ENCODE measurements at places on chromosomes 11 and 22. TPM values are rescaled to one million over a fixed set of nuclear protein-coding genes. Genes with fewer than 3 reads are reported as not detected.

- no peak for DNase-seq
Observed at GRCh38 chr11:1000357-1001278, 35.9 kb downstream of the MUC6 start.

DNA sequence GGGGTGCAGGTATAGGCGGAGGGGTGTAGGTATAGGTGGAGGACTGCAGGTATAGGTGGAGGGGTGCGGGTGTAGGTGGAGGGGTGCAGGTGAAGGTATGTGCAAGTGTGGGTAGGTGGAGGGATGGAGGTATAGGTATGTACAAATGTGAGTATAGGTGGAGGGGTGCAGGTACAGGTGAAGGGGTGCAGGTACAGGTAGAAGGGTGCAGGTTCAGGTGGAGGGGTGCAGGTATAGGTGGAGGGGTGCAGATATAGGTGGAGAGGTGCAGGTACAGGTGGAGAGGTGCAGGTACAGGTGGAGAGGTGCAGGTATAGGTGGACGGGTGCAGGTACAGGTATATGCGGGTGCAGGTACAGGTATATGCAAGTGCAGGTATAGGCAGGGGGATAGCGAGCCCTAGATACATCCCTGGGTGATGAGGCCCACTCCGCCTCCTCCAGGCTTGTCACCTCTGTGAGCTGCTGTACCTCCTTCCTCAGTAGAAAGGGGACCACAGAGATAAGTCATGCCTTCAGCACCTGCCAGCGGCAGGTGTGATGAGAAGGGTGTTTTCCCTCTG lies 17.2 kb downstream of the LINC01488 start:
- DNase-seq, result no peak

DTX4 gene
- 2.5 TPM for total RNA-seq

NFAM1 gene
- total RNA-seq, result not detected

DNA sequence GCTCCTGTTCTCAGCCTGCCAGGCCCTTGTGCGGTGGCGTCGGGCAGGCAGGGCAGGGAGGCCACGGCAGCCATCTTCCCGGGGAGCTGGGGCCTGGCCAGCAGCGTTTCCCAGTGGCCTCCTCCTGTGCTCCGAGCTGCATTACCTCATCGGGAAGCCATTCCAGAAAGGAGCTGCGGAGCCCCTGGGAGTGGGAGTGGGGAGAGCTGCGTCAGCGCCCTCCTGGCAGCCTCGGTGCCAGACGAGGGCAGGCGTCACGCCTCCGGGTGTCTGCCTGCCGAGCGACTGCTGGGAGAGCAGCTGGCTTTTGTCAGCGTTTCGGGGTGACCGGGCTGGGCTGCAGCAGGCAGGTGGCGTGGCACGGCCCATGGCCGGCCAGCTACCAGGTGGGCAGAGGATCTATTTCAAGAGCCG lies 30.9 kb upstream of the WNT7B start:
- DNase-seq, result peak; percentile 87

LGALS12 gene
- not detected for total RNA-seq

KCNJ11 gene
- total RNA-seq, result not detected

RFPL3 gene
- not detected for total RNA-seq

GRCh38 chr22:26770624-26771023 lies 113.2 kb downstream of the MIAT start:
- DNase-seq, result peak; percentile 37

GRCh38 chr22:26898946-26899605 lies 241.7 kb downstream of the MIAT start:
- DNase-seq, result no peak

AQP11 gene
- total RNA-seq, result 1.4 TPM

SPTBN2 gene
- total RNA-seq, result 0.18 TPM

DNA sequence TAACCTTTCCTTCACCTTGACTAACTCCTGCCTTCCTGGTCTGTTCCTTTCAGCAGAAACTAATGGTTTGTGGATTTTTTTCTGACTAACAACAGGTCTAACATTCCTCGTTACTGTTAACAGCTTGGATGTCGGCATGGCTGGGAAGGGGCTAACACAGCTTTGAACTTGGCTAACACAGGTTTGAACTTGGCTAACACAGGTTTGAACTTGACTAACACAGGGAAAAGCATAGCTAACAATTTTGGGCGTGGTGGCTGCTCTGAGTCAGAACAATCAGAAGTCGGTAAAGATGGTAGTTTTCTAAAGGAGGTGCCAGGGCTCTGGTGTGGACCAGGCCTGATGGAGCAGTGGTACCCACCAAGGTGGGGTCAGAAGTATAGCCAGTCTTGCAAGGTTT lies 16.1 kb downstream of the MIAT start:
- DNase-seq, result no peak

CHRM1 gene
- total RNA-seq, result not detected

GRCh38 chr11:99920956-99921355 lies 766.1 kb upstream of the ARHGAP42 start:
- no peak for DNase-seq

DNA sequence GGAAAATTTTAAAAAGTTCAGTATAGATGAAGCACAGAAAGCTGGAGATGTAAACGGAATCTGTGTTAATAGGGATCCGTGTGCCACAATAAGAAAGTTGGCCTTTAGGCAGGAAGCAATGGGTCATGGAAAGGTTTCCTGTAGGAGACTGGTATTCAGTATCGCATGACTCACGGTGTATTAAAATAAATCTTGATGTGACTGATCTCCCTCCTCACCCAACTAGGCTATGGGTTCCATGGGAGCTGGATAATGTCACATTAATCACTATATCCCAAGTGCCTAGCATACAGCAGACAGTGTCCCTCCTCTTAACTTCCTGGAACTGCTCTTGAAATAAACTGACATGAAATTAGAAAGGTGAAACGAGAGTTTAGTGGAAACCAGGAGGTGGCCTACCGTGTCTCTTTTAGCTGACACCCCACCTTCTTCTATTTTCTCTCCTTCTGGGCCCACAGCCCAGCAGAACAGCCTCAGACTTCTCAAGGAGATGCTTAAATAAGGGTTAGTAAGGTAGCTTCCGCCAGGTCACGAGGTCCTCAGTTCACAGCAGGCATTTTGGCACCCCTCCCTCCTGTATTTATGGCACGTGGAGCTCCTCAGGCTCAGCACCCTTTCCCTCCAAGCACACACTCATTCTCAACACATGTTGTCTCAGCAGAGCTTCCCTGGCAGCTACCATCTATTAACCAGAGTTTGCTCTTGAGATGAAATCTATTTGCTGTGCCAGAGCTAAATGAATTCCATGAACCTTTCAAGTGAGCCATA lies 118.8 kb downstream of the NXPE2 start:
- no peak for DNase-seq

- no peak for DNase-seq
Observed at GRCh38 chr11:117786135-117786870, 10.7 kb downstream of the DSCAML1 start.

GRCh38 chr22:50072167-50072555 lies 13.1 kb downstream of the MLC1 start:
- no peak for DNase-seq

GRCh38 chr11:27414644-27415043 lies 51.6 kb upstream of the CCDC34 start:
- no peak for DNase-seq

- DNase-seq, result no peak
Observed at GRCh38 chr11:131391176-131391575, 20.8 kb downstream of the NTM start.

AGBL2 gene
- total RNA-seq, result 0.56 TPM

DNA sequence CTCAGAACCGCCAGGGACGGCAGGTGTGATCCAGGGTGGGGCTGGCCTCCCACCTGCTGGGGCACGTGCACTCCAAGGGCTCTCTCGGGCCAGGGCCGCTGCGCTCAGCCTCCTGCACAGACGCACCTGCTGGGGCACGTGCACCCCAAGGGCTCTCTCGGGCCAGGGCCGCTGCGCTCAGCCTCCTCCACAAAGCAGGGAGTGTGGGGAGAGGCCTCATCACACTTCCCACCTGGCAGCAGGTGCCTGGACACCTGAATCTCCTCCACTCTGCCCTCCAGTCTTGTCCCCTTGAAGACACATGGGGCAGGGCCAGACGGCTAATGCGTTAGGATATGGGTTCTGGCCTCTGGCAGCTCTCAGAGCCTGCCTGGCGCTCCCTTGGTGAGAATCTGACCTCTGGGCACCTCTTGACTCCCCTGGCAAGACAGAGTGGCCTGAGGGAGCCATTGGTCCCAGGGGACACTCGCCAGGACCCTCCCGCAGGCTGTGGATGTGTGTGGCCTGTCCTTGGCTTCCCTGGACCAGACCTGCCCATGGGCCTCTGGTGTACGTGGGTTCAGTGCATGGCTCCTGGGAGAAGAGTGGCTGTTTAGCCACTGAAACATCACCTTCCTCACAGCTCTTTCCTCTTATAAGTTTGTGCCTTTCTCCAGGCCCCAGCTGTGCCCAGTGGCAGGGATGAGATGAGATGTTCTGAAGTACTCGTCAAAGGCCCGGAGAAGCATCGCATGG lies 73.5 kb downstream of the BRD1 start:
- DNase-seq, result no peak

DNA sequence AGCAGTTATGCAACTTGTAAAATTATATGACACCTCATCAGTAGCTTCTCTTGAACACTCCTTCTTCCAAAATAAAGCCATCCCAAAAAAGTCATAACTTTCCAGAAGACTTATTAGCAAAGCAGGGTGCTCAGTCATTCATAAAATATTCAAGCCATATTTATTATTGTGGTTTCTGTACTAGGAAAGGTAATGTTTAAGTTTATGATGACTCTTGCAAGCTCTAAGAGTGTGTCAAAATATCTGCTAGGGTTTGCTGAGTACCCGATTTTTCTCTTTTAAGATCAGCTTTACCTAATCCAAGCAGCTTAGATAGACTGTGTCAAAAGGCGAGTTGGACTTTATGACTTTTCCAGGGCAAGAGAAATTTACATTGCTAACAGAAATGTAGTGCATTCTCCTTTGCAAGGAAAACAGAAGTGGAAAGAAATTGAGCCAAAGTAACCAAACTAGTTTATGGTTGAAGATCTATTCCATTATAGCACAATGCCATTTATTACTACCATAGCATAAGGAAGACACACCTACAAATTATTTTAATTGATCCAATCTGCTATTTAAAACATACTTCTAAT lies 98.0 kb upstream of the SOX6 start:
- peak; percentile 55 for DNase-seq

GRCh38 chr22:23840026-23840425 lies 1.2 kb upstream of the DERL3 start:
- DNase-seq, result no peak

GRCh38 chr11:35073691-35074419 lies 65.1 kb upstream of the CD44 start:
- DNase-seq, result peak; percentile 49

IL17REL gene
- not detected for total RNA-seq

- peak; percentile 99 for DNase-seq
Observed at GRCh38 chr11:66891851-66892660, 35.2 kb downstream of the LRFN4 start.

MMP27 gene
- not detected for total RNA-seq

DNA sequence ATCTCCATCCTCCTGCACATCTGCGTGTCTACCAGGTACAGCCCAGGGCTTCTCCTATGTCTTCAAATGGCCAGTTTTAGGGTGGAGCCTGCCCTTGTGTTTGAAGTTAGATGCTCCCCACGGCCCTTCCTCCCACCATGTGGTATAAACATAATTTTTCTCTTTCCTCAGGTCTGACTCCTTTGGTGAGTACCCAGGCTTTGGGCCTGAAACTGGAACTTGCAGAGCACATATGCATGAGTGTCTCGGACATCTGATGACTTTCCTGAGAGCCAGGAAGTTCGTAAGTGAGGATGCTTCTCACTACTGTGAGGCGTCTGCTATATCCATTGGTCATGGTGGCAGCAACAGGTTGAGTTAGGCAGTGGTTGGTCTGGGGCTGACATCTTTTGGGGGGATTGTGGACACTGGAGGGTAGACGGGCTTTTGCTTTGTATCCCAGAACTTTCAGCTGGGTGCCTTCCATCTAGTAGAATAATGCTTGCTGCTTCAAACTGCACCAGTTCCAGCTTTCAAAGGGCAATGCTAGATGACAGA lies 16.2 kb downstream of the CSRP3 start:
- no peak for DNase-seq

- DNase-seq, result peak; percentile 7
Observed at GRCh38 chr11:70901951-70902521, 350.3 kb downstream of the SHANK2 start.

UBQLN3 gene
- not detected for total RNA-seq

- no peak for DNase-seq
Observed at GRCh38 chr11:78647266-78647915, 72.7 kb upstream of the NARS2 start.

Data from IMR-90 (cell line).